Nucleus accumbens (tissue), 56 donors: ENCODE measurements at places on chromosomes 4 and X.

- DNase-seq: no peak
Measured at GRCh38 chr4:89336818-89337420, 29.3 kb upstream of the GPRIN3 start.

- no peak for DNase-seq
Measured at GRCh38 chr4:153156263-153156662, 48.0 kb upstream of the TRIM2 start.

GRCh38 chr4:186497043-186497442 lies 58.3 kb downstream of the MTNR1A start:
- DNase-seq: no peak

DNA sequence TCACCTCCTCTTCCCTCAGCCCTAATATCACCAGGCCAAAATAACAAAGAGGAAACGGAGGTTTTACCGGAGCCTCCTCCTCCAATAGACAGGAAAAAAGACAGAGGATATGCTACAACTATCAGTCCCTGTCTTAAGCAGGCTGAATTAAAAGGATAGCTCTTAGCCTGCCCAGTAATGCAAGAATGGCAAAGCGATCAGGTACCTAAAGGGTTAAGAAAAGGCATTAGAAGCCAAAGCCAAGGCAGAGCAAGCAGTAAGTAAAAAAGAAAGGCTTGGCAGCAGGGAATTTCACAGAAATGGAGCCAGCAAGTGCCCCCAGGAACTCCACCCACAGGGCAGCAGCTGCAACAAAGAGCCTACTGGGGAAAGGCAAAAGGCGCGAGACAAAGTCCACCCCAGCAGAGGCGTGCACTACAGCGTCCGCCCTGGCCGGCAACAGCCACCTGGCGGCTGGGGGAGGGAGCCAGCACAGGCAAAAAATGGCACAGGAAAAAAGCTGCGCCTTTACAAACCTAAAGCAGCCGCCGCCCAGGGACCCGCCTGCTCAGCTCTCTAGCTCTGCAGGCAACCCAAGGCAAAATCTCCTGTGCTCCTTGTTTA lies 220.6 kb upstream of the ZC4H2 start:
- DNase-seq: no peak
